Cerebellum (tissue), 4 donors: ENCODE measurements at places on chromosomes 12 and 14.

- no peak for DNase-seq
Measured at GRCh38 chr14:53006931-53007562, 56.2 kb upstream of the FERMT2 start.

GRCh38 chr12:3061059-3061458, 16.1 kb upstream of the TSPAN9 start:
- DNase-seq = peak; percentile 78

- no peak for DNase-seq
Measured at GRCh38 chr12:81949841-81950308, 190.7 kb upstream of the PPFIA2 start.

- DNase-seq = no peak
Measured at GRCh38 chr12:16019136-16019535, 108.0 kb downstream of the DERA start.

GRCh38 chr12:48878548-48878947, 12.9 kb upstream of the RND1 start:
- DNase-seq = no peak
